Astrocyte of the hippocampus (primary cell): ENCODE measurements at places on chromosomes 3 and 15.
A peak's percentile ranks its signal among the peaks of the same experiment; 100 is the strongest.

- DNase-seq = no peak
Observed at GRCh38 chr3:11641316-11641682, 2.4 kb downstream of the VGLL4 start.

GRCh38 chr3:35919160-35919559, 279.8 kb downstream of the ARPP21 start:
- no peak for DNase-seq

GRCh38 chr3:149555927-149556326, 81.4 kb downstream of the TM4SF4 start:
- peak; percentile 78 for DNase-seq

GRCh38 chr3:39255503-39256325, 24.1 kb downstream of the CX3CR1 start:
- DNase-seq = no peak

DNA sequence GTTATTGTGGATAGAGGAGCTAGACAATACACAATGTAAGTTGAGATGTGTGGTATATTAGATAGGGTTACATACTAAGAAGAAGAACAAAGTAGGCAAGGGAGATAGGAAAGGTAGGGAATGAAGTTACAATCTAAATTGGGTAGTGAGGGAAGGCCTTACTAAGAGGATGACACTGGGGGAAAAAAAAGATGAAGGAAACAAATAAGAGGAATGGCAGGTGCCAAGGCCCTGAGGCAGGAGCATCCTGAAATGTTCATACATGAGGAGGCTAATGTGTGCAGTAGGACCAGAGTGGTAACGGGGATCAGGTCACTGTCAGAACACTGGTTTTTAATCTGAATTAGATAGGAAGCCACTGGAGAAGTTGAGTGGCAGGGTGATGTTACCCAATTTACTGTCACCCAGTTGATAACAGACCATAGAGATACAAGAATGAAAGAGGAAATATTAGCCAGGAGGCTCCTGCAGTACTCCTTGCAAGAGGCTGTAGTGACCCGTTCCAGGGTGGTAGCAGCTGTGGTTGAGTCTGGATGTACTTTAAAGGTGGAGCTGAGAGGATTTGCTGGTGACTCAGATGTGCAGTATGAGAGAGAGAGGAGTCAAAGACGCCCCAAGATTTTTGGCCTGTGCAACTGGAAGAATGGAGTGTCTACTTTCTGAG, 14.4 kb downstream of the RTP1 start:
- peak; percentile 44 for DNase-seq

- DNase-seq = no peak
Observed at GRCh38 chr3:127964053-127964452, 49.0 kb downstream of the KBTBD12 start.

DNA sequence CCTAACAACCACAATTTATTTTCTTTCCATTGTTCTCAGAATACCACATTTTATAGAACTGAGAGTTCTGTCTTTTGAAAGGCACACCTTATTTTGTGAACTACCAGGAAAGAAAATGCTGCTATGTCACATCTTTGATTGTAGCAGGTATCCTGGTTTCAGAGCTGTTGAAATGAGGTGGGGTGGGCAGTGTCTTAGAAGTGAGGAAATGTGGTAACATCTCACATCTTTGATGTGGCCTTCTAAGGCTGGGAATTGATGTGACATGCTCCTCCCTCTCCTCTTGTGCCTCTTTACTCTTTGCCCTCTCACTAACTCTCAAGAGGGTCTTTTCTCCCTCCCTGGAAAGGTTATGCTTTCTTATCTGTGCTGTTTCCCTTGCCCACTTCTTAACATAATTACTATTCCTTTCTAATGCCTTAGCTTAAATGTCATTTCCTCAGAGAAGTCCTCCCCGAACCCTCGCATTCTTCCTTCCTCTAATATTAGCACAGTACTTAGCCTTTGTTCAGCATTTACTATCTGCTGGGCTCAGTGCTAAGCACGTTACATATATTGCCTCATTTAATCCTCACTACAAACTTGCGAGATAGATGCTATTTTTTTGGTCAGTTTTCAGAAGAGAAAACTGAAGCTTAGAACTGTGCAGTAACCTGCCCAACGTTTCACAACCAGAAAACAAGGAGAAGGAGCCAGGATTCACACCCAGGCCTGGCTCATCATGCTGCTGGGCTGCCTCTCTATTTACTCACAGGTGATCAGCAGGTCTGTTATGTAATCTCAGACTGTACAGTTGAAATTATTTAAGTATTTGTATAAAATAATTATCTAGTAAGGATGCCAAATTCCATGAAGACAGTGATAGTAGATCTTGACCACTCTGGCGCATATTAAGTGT, 24.0 kb upstream of the SPTSSB start:
- DNase-seq = no peak

- DNase-seq = no peak
Observed at GRCh38 chr3:194775266-194775665, 89.6 kb downstream of the FAM43A start.

DNA sequence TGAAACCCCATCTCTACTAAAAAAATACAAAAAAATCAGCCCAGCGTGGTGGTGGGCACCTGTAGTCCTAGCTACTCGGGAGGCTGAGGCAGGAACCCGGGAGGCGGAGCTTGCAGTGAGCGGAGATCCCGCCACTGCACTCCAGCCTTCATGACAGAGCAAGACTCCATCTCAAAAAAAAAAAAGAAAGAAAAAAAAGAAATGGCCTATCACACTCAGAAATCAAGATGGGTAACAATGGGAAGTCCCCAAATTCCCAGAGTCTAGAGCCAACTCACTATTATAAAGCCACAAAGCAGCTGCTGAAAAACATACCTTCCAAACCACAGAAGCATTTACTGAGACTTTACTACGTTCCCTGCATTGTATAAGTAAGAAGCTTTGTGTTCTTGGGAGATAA, 7.5 kb downstream of the HDGFL3 start:
- DNase-seq = peak; percentile 69

DNA sequence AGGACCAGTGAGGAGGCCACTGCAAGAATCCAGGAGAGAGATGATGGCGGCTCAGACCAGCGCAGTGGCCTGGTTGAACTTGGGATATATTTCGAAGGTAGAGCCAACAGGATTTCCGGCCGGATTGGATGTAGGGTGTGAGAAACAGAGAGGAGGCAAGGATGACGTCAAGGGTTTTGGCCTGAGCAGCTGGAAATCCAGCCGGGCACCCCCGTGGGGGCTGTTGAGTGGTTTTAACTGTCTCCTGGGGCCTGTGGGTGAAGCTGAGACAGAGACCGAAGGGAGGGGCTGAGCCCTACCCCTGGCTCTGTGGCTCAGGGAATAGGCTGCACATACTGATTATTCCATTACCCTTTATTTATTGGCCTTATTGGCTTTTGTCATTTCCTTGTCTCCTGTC, 45.7 kb downstream of the EXOG start:
- DNase-seq = no peak

DNA sequence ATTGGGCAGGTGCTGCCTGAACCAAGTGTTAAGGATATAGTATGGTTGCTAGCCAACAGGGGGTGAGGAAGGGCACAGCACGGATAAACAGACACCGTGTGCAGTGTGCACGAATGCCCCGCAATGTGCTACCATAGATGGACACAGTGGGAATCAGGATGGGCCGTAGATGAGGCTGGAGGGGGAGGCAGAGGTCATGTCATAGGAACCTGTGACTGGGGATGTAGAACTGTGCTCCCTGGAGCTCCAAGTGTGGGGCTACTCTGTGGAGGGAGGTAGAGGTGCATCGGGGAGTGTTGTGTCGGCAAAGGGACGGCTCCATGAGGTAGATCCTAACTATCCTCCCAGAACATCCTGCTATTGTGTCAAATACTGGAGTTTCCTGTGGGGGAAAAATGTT, 102.5 kb downstream of the TNIK start:
- DNase-seq = no peak

GRCh38 chr15:39142500-39142899, 438.4 kb upstream of the THBS1 start:
- no peak for DNase-seq

GRCh38 chr15:50736823-50737222, 28.7 kb downstream of the SPPL2A start:
- no peak for DNase-seq

GRCh38 chr3:76063019-76063418, 277.7 kb upstream of the ZNF717 start:
- peak; percentile 88 for DNase-seq

DNA sequence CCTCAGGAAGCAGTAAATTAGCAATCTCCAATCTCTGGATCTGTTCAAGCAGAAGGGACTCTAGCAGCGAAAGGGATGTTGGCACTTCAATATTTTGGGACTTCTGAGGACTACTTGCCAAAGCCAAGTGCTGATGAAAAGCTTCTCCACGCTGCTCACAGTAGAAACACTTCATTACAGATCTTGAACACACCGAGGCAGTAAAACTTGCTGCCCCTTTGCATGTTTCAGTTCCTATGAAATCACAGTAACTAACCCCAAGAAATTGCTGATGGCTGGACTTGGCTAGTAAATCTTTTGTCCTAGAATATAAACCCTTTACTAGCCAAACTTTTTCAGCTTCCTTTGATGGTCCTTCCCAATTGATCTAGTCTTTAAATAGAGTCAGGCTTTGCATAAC, 750.5 kb upstream of the GRM7 start:
- DNase-seq = no peak

- DNase-seq = peak; percentile 27
Observed at GRCh38 chr3:127286571-127287140, 1.2 kb downstream of the PRR20G start.

DNA sequence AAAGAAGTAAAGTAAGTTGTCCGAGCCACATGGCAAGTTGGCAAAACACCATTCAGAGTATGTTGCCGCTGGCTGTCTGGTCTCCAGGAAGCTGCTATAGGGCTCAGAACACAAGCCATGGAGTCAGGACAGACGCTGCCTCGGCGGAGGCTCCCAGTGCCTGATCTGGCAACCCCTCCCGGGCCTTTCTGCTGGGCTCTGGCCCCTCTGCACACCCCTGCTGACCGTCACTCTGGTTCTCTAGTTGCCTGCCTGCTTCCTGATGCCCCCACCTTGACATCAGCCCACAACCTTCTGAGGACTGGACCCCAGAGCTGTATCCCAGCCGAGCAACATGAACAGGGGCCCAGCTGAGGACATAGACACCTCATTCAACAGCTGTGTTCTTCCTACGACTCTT, 39.1 kb downstream of the MGLL start:
- no peak for DNase-seq

DNA sequence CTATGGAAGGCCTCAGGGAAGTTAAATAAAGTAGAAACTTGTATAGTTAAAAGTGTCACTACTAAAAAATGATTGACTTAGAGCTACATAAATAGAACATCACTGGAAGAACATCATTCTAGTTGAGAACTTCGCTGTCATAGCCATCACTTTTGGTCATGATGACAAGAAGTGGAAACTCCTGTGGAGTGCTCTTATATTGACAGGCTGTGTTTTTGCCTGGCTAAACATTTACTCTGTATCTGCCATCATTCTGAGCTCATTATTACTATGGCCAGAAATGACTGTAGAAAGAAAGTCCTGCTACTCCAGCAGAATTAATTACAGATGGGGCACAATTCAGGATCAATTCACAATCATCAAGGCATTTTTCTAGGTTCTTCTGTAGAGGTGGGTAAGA, 165.1 kb upstream of the GOLIM4 start:
- DNase-seq = no peak

GRCh38 chr3:23807424-23808015, 1.8 kb downstream of the UBE2E1 start:
- DNase-seq = no peak

- no peak for DNase-seq
Observed at GRCh38 chr15:52503788-52504496, 24.7 kb downstream of the MYO5A start.

DNA sequence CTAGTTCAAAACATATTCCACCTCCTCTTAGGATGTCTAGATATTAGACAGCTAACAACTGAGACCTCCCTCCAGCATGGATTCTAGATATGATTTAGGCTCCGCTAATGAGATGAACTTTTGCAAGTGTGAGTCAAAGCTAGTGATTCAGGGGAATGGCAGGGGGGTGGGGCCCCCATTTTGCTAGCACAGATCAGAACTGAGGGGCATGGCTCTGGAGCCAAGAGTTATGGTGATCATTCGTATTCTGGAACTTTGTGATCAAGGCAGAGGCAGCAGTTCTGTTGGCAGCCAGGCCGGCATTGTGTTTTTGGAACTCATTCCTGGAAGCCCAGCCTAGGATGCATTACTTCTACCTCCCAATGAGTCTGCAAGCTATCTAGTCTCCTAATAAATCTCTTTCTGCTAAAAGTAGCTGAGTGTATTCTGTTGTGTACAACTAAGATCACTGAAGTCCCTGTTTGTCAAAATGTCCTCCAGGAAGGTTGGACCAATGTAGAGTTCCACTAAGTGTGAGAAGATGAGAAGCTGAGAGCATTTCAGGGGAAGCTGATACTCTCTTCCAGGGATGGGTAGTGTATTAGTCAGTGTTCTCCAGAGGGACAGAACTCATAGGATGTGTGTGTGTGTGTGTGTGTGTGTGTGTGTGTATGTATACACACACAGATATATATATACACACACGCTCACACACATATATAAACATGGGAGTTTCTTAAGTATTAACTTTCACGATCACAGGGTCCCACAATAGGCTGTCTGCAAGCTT, 312.7 kb downstream of the TLE3 start:
- DNase-seq = peak; percentile 50

GRCh38 chr15:98866511-98866910, 141.1 kb downstream of the PGPEP1L start:
- DNase-seq = peak; percentile 87

DNA sequence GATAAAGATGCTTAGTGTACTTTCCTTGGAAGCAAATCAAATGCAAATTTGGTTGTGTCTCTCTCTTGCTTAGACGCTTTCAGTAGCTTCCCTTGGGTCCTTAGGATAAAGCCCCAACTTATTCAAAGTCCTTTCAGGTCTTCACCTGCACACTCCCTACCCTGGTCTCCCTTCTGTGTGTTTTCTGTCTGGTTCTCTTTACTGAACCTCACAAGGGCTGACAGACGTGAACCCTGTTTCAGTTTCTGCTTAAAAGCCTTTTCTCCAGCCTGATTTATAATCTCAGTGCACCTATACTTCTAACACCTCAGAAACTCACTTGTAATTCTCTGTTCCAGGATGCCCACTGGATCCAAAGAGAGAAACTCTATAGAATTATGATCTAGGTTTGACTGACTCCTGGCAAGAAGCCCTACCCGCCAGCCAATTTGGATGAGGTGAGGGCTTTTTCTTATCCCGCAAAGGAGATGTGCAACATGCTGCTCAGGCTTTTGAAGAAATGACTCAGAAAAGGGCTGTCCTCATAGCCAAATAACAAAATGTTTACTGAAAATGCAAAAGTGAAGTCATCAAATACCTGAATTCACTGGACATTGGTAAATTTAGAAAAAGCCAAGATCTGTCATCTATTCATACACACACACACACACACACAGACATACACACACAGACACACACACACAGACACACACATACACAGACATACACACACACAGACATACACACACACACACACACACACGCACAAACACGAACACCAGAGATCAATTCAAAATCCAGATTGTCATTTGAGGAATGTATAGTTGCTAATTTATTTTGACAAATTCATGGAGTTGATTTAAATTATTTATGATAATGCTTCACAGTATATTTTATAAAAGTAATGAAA, 102.4 kb upstream of the EOMES start:
- DNase-seq = no peak
